GOT3 (cell line): ENCODE measurements at places on chromosomes 5 and 9.

DNA sequence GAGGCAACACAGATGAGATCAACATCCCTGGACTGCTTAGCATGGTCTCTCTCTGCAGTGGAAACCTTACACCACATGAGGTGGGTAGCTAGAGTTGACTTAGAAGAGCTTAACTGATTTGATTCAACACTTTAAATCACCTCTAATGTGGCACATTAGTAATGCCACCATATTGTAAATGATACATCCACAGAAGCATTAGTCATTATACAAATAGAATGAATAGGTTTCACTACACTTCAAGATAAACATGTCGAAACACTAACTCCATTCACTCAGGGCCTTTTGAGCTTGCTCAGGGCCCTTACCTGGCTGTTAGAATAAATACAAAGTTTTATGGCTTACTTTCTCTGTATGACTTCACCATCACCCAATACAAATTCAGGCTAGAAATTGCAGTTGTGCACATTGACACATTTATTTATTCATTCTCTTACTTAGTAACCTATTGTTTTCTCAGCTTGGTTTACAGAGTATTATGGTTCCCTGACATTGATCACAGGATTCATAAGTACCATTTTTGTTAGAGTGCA is 9.3 kb upstream of the SMAD5 start:
- DNase-seq, result no peak

- DNase-seq, result no peak
Observed at GRCh38 chr5:9624196-9624947, 5.8 kb downstream of the TAS2R1 start.

- DNase-seq, result no peak
Observed at GRCh38 chr5:133667217-133667616, 54.9 kb upstream of the FSTL4 start.

GRCh38 chr5:125199373-125199772 is 452.9 kb upstream of the ZNF608 start:
- DNase-seq, result no peak

DNA sequence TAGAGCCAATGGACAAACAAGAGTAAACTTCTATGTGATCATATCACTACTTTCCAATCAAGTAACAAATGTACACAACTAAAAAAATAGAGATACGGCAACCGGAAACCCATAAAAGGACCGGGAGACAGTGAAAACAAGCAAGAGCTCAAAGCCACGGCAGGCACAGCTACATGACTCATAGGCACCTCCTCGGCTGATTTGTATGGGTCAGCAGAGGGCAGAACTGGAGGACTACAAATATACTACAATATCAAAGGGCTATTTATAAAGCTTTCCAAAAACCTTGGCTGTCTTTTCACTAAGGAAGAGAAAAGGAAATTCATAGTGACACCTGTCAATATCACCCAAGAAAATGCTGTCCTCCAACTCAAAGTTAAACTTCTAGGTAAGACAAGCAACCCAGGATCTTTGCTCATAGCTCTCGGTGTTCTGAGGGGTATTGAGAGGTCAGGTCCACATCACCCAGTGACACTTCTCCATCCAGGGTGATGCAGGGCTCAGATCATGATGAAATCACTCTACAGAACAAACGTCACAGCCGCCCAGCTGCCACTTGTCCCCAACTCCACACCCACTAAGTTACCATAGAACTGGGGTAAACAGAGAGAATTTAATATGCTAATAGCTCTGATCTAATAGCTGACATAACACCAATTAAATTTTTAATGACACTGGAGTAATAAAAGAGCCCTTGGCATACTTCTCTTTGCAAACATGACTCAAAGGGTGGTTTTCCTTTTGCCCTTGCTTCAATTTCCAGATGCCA is 41.3 kb downstream of the PFDN1 start:
- peak; percentile 22 for DNase-seq

- DNase-seq, result no peak
Observed at GRCh38 chr5:112228667-112229066, 190.4 kb downstream of the EPB41L4A start.

GRCh38 chr9:28866951-28867350 is 1293.7 kb upstream of the C9orf72 start:
- DNase-seq, result no peak

- no peak for DNase-seq
Observed at GRCh38 chr5:169801324-169801777, 164.3 kb downstream of the DOCK2 start.

GRCh38 chr9:4170231-4170630 is 129.6 kb downstream of the GLIS3 start:
- DNase-seq, result no peak

GRCh38 chr5:21391506-21391905 is 1403.5 kb upstream of the CDH18 start:
- no peak for DNase-seq

GRCh38 chr5:73534011-73534644 is 31.3 kb downstream of the ANKRA2 start:
- DNase-seq, result no peak

DNA sequence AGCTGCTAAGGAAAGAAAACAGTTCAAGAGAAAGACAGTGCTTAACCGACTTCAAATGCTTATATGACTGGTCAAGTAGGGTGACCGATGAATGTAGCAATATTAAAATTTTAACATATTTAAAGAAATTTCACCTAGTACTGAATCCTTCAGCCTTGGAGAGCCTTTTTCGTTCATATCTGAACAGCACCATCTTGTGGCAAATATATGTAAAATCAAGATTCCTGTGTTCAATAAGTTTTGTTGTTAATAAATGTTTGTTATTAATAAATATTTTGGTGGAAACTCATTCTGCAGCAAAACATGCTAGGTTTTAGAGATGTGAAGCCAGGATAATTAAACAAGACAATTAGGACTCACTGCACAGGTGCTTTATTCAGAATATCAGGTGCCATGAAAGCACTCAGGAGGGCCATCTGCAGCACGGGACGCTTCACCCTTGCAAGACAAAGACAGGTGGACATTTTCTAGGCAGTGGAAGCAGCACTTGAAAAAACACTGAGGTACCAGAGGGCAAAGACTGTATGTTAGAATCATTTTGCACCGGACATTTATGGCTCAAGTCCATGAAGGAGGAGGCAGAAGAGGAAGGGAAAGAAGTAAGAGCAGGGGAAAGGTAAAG is 15.6 kb downstream of the TICAM2 start:
- no peak for DNase-seq

DNA sequence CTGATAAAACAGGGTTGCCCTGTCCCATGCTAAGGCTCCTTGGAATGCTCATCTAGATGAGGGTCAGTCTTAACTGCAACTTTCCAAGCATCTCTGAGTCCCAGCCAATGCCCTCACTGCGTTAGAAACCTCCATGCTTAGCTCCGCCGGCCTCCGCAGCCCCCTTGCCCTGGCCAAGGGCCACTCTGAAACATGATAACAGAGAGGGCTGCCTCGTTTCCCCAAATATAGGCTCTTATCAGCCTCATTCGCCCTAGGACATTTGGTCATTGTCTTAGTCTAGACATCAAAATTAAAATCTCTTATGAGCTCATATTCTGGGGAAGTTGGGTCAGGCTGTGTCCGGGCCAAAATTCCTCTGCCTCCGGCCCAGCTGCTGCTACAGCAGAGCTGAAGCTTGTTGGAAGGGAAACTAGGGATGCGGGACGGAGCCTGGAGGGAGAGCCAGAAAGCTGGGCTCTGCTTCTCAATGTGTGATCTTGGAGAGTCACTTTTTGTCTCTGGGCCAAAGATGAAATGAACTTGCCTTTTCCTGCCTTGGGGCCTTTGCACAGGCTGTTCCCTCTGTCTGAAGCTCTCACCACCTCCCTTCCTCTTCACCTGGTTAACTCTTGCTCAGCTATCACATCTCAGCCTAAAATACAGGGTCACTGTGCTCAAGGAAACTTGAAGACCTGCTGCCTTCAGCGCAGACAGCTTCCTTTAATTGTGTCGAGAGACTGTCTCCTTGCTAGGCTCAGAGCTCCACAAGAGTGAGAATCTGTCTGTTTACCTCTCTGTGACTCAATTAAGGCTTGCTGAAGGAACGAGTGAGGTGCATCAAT is 191.3 kb downstream of the RGS3 start:
- no peak for DNase-seq

GRCh38 chr9:27572566-27572917 is 739 bp downstream of the C9orf72 start:
- no peak for DNase-seq

DNA sequence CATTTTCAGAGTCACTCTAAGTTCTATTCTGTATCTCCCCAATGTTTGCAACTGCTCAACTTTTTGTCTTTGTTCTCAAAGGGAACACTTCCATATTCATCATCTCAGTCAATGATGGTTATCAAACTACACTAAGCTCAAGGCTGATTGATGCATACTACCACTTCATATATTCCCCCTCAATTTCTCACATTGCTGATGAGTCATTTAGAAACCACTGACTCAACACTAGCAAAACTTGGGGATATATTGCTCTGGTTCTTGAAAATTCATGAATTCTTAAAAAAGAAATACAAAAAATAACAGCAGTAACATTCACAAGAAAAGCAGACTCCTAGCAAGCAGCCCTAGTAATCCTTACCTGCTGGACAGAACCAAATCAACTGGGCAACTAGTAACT is 52.2 kb downstream of the ABHD17B start:
- no peak for DNase-seq

GRCh38 chr5:9335754-9336495 is 209.9 kb downstream of the SEMA5A start:
- DNase-seq, result no peak

GRCh38 chr9:77556396-77556795 is 91.7 kb downstream of the GNA14 start:
- no peak for DNase-seq

- no peak for DNase-seq
Observed at GRCh38 chr5:88671505-88672499, 211.2 kb downstream of the MEF2C start.

- no peak for DNase-seq
Observed at GRCh38 chr9:123373946-123374345, 17.9 kb downstream of the CRB2 start.

- no peak for DNase-seq
Observed at GRCh38 chr9:121863955-121864354, 212.5 kb downstream of the DAB2IP start.

DNA sequence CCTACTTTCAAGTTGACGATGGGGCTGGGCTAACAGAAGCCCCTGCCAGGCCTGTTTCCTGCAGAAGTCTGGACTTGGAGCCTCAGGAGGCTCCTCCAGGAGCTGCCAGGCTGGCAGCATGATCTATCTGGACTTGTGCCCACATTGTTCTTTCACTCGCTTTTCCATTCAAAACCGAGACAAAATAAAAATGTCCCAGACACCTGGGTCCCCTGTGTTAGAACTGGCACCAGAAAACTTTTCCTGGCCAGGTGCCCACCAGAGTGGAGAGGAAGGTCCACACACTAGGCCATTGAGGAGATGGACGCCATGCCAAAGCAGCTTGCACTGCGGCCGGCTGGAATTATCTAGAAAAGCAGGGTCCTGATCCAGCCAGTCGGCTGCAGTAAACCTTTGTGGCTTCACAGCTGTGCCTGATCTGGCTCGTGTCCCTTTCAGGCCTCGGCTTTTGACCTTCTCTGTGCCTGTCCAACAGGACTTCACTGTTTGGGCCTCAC is 78.2 kb downstream of the GCNT1 start:
- DNase-seq, result no peak

GRCh38 chr9:128903079-128903461 is 17.7 kb upstream of the PHYHD1 start:
- no peak for DNase-seq

- no peak for DNase-seq
Observed at GRCh38 chr9:122827761-122828093, 661 bp downstream of the PDCL start.

DNA sequence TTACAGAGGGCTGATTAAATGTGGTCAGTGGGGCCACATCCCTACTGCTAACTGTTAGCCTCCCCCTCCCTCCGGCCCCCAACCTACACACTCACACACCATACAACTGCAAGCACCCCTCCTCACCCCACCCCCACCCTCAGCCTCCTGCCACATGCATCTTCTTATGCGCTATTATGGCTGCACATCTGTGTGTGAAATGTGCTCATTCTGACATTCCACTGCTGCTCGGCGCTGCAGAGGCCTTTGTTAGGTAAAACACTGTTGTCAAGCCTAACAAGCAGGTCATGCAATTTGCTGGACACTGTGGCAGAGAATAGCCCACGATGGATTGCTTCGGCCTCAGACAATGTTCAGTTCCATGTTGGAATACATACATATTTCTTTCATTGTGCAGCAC is 173.6 kb downstream of the NR2F1-AS1 start:
- no peak for DNase-seq

DNA sequence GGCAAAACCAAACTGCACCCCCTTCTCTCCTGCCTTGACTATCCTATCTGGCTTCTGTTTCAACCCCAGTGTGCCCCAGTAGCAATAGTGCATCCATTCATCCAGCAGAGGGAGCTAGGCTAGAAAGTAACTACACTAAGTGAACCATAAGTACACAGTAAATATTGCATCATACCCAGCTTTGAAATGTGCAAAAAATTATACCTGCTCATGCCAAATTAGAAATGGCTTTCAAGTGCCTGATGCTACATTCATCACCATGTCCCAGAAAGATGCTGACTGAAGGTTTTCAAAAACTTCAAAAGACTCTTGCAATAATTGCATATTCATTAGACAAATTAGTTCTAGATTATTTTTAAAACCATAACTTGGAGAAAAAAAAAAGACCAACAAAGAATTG is 153.5 kb downstream of the PRELID2 start:
- DNase-seq, result no peak

GRCh38 chr9:72065076-72065475 is 4.7 kb upstream of the C9orf57 start:
- no peak for DNase-seq

- no peak for DNase-seq
Observed at GRCh38 chr5:110612794-110613247, 113.7 kb downstream of the TMEM232 start.

DNA sequence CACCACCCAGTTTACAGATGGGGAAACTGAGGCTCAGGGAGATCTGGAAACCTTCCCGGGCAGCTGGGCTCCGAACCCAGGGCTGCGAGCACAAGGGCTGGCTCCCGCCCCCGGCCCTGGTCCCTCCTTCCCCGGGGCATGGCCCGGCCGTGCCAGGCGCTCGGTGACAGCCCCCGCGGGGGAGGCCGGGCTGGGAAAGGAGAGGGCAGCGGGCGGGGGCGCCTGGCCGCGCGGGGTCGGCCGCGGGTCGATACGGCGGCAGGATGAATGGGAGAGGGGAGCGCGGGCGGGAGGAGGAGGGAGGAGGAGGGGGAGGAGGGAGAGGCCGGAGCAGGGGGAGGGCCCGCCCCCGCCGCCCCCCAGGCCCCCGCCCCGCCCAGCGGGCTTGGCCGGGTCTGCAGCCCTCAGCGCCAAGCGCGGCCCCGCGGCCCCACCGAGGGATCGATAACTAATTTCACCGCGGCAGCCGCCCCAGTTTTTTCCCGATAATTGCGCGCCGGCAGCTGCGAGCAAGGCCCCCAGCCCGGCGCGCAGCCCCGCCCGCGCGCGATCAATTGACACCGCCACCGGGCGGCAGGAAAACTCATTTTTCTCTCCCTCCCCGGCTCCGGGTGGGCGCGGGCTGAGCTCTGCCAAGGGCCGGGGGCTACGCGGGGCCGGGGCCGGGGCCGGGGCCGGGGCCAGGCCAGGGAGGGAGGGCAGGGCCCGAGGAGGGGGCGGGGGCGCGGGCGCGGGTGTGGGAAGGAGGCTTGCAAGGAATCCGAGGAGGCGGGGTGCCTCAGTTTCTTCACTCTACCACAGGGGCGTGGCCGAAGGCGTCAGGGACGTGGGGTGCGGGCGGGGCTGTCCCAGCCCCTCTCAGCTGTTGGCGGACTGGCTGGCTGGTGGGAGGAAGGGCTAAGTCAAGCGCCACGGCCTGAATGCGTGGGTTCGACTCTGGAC is 52.1 kb downstream of the C9orf50 start:
- no peak for DNase-seq

- DNase-seq, result no peak
Observed at GRCh38 chr5:66864240-66864884, 268.2 kb downstream of the MAST4 start.

- no peak for DNase-seq
Observed at GRCh38 chr9:107491081-107492053, 1.8 kb upstream of the KLF4 start.
